ENCODE measurements at places on chromosomes 4 and X.

DNA sequence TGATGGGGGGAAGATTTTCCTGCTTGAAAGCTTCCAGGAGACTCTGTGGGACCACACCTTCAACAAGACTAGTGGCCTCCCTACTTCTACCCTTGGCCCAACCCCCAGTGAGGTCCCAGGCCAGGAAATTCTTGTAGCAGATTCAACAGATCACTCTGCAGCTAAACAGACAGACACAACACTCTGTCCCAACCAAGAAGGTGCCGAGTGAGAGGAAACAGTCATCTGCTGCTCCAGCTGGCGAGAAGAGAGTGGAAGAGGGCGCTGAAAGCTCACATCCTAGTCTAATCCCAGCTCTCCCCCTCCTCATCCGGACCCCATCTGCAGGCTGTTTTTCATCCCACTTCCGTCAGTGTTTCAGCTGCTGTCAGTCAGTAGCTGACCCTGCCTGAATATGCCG is 63.4 kb downstream of the CHRDL1 start:
- peak; percentile 53 for DNase-seq

GRCh38 chr4:42331914-42332368 is 65.3 kb upstream of the SHISA3 start:
- DNase-seq = no peak

DNA sequence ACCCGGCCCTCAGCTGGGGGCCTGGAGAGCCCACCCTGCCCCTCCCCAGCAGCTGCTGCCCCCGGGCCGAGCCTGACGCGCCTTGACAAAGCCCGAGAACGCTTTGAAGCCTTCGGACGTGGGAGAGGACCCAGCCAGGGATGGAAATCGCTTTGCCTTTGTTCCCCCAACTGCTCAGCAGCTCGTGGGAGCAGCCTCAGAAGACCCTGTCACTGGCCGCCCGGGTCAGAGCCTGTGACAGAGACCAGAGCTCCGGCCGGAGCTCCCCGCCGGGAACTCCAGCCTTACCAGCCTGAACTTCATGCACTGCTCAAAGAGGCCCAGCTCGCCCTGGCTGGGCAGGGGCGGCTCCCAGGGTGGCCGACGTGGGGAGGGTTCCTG is 2.6 kb upstream of the SLC6A8 start:
- no peak for DNase-seq

GRCh38 chr4:155011163-155011780 is 197.2 kb upstream of the NPY2R start:
- no peak for DNase-seq

- DNase-seq = no peak
Measured at GRCh38 chrX:404656-405055, 17.9 kb upstream of the PPP2R3B start.

DNA sequence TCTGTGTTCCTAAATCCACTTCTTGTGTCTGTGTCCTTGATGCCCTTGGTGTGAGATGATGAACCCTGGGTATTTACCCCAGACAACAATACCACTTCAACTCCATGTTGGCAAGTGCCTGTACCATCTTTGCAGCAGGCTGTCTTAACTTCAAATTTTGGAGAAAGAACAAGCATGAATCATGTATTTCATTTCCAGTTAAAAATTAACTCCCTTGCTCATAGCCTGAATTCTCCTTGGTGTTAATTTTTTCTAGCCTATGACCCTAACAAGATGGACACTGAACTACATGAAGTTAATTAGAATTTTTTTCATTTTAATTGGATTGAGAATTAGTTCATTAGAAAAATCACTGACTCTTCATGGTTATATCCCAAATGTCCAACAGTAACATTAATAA is 267.8 kb upstream of the INTU start:
- DNase-seq = no peak

DNA sequence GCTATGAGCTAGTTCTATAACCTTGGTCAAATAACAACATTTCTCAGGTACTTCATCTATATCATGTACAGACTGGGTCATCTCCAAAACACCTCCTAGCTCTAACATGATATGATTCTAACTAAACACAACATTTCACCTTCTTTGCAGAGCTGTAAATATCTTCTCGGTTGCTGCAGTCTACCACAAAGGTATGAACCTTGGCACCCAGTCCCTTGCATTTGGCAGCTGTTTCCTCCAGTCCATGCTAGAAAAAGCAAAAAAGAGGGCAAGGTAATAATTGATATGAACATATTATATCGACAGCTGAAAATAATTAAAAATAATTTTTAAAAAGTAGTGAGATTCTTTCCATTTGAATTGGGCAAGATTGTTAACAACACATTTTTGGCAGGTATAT is 8.9 kb downstream of the HSD17B11 start:
- DNase-seq = no peak

DNA sequence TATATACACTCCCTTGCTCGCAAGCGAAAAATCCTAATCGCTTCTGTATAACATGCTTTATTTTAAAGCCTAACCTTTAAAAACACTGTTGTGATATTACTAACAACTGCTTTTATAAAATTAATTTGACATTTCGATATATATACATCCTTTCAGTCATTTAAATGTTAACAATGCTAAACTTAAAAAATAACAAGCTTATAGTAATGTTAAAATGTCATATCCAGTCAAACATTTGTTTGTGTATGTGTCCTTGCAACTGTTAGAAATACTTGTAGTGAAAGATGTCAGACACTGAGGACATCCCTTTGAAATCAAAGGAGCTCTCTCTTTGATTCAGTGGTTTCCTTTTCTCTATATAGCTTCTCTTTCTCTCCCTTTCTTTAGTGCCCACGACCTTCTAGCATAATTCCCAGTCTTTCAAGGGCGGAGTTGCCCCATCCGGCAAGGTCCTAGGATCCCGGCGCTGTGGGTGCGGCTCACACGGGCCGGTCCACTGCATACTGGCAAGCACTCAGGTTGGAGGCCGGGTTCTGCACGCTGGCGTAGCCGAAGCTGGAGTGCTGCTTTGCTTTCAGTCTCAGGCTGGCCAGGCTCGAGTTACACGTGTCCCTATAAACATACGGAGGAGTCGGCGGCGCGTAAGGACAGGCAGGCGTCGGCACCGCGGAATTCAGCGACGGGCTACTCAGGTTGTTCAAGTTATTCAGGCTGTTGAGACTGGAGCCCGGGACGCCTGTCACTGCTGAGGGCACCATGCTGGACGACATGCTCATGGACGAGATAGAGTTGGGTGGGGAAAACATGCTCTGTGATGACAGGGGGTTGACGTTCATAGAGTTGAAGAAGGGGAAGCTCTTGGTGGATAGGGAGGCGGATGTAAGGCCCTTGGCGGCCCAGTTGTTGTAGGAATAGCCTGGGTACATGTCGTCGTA is 5.0 kb downstream of the PITX2 start:
- no peak for DNase-seq

GRCh38 chr4:182901337-182901736 is 15.8 kb downstream of the DCTD start:
- DNase-seq = peak; percentile 69

GRCh38 chr4:55547466-55547770 is 709 bp upstream of the CLOCK start:
- DNase-seq = peak; percentile 66

DNA sequence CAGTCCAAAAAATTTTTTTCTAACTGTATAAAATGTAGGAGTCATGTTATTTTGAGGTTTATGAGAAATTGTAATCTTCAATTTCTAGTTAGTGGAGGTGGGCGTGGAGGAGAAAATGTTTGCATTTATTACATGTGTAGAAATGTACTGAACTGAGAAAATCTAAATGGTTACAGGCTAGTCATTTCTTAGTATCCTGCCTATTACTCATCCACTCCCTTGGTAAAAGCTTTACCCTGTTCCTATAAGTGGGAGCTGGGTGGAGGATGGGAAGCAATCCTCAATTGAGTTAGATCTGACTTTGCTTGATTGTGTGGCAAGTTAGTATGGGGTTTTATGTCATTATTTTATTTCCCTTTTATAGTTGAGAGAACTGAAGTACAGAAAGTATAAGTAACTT is 73.8 kb downstream of the POLA1 start:
- no peak for DNase-seq

GRCh38 chr4:37892641-37893040 is 1.8 kb downstream of the TBC1D1 start:
- DNase-seq = no peak

- no peak for DNase-seq
Measured at GRCh38 chrX:149648932-149649331, 17.3 kb upstream of the TMEM185A start.

GRCh38 chr4:36304138-36304681 is 22.8 kb downstream of the DTHD1 start:
- no peak for DNase-seq

GRCh38 chrX:39907964-39908661 is 189.6 kb downstream of the BCOR start:
- DNase-seq = no peak

DNA sequence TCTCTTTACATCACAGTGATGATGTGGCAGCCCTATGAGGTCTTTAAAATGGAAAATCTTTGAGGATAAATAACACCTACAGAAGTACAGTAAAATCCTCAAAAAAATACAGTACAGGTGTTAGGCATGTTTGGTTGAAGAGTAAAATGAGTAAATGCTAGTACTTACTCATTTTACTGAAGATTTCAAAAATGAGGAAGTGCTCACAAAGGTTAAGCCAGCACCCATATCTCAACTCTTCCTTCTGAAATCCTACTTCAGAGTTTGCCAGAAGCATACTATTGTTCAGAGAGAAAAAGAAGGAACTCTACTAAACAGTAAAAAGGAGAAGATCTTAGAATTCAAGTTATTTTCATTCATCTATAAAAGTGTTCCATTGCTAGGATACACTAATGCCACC is 130.9 kb downstream of the CBR4 start:
- DNase-seq = no peak

GRCh38 chr4:181966104-181966551 is 277.1 kb upstream of the TENM3 start:
- DNase-seq = no peak

GRCh38 chr4:86496094-86497080 is 97.7 kb upstream of the PTPN13 start:
- peak; percentile 23 for DNase-seq

- no peak for DNase-seq
Measured at GRCh38 chr4:3445829-3446545, 4.2 kb downstream of the HGFAC start.

DNA sequence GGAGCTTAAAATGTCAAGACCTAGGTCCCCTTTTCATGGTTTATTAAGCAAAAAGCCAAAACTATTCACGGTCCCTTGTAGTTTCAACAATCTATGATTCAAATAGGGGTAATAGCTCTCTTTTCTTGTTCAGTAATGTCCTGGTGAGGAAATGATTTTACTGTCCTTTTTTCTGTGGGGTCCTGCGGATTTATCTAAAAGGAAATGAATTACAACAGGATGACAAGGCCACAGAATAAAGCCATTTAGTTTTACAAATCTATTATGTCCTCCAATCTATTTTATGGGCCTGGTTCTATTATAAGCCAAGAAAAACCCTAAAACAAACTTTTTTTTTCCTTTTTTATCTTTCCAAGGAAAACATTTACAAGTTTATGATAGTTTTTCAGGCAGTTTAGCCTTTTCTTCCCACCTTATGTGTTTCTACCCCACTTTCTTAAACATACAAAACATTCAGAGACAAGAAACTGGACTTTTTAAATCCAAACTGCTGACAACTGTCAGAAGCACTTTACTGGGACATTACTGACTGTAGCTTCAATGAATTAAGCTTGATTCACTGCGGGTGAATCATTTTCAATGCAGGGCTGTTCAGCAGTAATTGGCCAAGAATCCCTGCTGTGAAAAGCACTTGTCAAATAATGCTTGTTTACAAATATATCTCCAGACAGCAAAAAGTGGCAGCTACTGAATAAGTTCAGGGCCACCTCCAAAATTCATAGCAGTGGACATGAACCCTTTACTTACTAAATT is 4.3 kb downstream of the EPHA5 start:
- DNase-seq = no peak

- DNase-seq = no peak
Measured at GRCh38 chr4:147362938-147363337, 118.0 kb upstream of the EDNRA start.

- no peak for DNase-seq
Measured at GRCh38 chr4:29309050-29309449, 1411.1 kb upstream of the PCDH7 start.

DNA sequence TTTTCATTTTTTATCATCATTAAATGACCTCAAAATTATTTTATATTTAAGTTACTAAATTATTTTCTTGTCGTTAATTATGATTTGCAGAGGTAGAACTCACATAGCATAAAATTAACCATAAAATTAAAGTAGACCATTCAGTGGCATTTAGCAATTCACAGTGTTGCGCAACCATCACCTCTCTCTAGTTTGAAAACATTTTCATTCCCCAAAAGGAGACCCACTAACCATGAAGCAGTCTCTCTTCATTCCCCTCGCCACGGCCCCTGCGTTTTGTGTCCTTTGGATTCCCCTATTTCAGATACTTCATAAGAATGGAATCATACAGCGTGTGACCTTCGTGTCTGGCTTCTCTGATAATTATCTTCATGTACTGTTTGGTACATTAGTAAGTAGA is 154.9 kb downstream of the ENPP6 start:
- no peak for DNase-seq

GRCh38 chrX:23398570-23398969 is 63.9 kb downstream of the PTCHD1 start:
- no peak for DNase-seq

DNA sequence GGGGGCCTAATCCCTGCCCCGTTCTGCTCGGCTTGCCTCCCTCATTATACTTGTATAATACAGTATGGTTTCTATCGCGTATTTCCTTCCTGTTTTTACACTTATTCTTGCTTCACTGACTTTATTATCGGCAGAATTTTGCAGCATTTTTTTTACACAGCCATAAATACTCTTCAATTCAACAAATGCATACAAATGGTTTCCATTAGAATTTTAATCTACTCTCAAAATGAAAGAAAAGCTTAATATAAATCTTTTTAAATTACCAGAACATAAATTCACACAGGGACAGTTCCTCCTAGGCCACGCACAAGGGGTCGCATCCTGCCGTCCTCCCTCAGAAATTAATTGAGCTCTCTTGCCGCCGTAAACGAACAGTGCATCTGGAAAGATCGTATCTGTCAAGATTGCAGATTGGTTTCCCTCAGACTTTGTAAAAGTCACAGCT is 42.9 kb downstream of the DCTD start:
- DNase-seq = no peak

- DNase-seq = no peak
Measured at GRCh38 chr4:28508636-28509035, 1648.0 kb downstream of the STIM2 start.

GRCh38 chr4:65007841-65008439 is 598.7 kb upstream of the TECRL start:
- DNase-seq = peak; percentile 31

- no peak for DNase-seq
Measured at GRCh38 chr4:87213421-87214075, 6.9 kb downstream of the KLHL8 start.

DNA sequence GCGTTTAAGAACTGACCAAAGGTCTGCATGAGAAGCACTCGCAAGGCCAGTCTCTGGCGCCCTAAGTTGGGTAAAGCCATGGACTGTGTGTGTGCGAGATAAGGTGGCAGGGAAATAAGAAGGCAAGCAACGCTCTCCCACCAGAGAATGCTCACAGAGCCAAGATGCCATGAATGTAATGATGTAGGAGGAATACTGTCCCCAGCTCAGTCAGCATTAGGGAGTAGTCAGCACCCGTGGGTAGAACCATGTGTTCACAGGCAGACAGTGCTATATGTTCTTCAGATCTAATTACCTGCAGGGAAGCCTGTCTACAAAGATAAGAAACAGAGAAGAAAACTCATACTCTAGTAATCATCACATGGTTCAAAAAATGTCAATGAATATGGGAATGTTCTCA is 68.8 kb downstream of the SEC24D start:
- DNase-seq = no peak

- no peak for DNase-seq
Measured at GRCh38 chrX:55908661-55909212, 191.2 kb downstream of the RRAGB start.

GRCh38 chr4:10302096-10302495 is 155.1 kb downstream of the ZNF518B start:
- no peak for DNase-seq

Measured in WERI-Rb-1 (cell line).